Panc1 (cell line): ENCODE measurements at places on chromosomes 3 and 15. TPM values are rescaled to one million over a fixed set of nuclear protein-coding genes. Genes with fewer than 3 reads are reported as not detected.

TMC3 gene
- not detected for total RNA-seq

EPHB1 gene
- total RNA-seq = 0.46 TPM

GRCh38 chr3:40044487-40044886 lies 235.1 kb downstream of the MYRIP start:
- H3K27ac ChIP-seq = no peak overlapping the region
- no peaks in the 10 kb centered on the region for H3K27me3 ChIP-seq

DNA sequence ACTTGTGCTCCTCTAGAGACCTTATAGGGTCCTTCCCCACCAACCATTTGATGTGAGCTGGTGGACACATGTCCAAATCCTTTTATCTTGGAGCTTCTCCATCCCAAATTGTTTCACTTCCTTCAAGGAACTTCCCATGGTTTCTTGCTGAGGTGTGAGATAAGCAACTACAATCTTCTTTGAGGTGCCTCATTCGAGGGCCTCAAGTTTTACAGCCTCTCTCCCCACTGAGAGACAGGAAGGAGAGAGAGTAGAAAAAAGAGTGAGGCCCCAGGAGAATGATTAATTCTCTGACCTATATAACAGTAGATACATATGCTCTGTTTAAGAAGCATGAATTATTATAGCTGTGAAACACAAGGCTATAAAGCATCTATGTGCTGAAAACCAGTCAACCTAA lies 70.5 kb downstream of the SUMF1 start:
- H3K4me1 ChIP-seq = no peaks in the 10 kb centered on the region
- no peak overlapping the region for H3K27ac ChIP-seq
- no peaks in the 10 kb centered on the region for H3K36me3 ChIP-seq

- DNase-seq = no peak
- no peaks in the 10 kb centered on the region for H3K36me3 ChIP-seq
- H3K4me3 ChIP-seq = no peak overlapping the region
- H3K4me1 ChIP-seq = no peaks in the 10 kb centered on the region
- H3K27ac ChIP-seq = no peak overlapping the region
- H3K27me3 ChIP-seq = peaks cover 10% of the 10 kb centered on the region
Measured at GRCh38 chr3:127370906-127371305, 83.1 kb upstream of the PRR20G start.

DNA sequence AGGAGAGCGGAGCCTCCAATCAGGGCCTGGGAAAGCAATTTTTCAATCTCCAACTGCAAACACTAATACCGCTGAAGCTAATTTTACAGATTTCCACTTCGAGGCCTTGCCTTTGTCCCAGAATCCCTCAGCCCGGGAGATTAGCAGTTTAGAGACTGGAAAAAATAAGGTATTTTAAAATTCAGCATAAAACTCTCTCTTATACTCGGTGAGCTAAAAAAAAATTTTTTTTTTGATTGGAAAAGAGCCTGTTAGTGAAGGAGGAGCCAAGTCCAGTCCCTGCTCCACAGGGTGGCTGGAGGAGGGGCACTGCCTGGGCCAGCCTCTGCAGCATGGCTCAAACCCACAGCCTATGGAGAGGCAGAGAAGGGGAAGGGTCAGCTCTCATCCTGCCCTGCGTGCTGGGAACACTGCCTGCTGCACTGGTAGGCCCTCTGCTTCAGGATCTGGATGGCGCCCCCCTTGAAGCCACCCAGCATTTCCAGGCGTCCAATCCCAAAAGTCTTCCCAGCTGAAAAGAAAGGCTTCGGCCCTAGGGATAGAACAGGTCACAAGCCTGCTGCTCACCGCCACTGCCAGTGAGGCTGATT lies 48.9 kb downstream of the CACNA2D2 start:
- H3K27ac ChIP-seq = no peak overlapping the region
- H3K27me3 ChIP-seq = no peaks in the 10 kb centered on the region
- H3K36me3 ChIP-seq = no peaks in the 10 kb centered on the region
- no peak overlapping the region for H3K4me3 ChIP-seq
- no peak for DNase-seq
